ENCODE measurements at places on chromosomes 6 and 20.

GRCh38 chr20:17654649-17655285 is 27.3 kb downstream of the RRBP1 start:
- DNase-seq: peak; percentile 68

- DNase-seq: no peak
Observed at GRCh38 chr6:112980676-112981075, 633.5 kb downstream of the RFPL4B start.

DNA sequence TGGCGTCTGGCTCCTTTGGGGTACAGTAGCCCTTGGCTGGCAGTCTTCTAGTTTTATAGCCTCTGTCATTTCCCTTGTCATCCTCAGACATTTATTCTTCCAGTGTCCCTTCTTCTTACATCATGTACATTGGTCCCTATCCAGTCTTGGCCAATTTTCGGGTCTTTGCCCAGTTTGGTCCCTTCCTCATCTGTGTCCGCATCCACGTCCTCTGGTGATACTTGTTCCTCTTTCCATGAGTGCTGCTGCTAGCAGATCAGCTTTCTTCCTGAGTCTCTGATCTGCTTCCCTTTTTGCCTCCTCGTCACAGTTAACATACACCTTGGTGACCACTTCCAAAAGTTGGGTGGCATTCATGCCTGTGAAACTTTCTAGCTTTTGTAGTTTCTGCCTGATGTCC is 86.2 kb upstream of the GPR6 start:
- no peak for DNase-seq

- no peak for DNase-seq
Observed at GRCh38 chr6:144335914-144336313, 50.8 kb downstream of the UTRN start.

- DNase-seq: no peak
Observed at GRCh38 chr6:79101164-79101563, 23.1 kb upstream of the PHIP start.

- DNase-seq: no peak
Observed at GRCh38 chr6:133300896-133301295, 59.7 kb downstream of the EYA4 start.

DNA sequence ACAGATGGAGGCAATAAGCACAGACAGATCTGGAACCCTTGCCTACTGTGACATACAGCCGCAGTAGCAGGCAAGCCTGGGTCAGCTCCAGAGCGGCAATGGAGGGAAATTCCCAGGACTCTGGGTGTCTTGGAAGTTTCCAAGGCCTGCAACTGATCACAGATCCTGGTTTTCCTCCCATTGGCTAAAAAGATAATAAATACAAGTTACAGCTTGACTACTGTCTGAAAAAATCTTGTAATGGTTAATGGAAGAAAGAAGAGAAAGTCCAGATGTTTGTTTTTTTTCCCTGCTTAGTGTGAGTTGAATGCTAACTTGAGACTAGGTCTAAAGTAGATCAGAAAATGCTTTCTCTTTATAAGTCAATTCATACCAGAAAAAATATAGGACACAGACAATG is 307.6 kb downstream of the ALDH8A1 start:
- DNase-seq: peak; percentile 53

GRCh38 chr6:13229205-13230085 is 98.9 kb downstream of the TBC1D7 start:
- peak; percentile 43 for DNase-seq

DNA sequence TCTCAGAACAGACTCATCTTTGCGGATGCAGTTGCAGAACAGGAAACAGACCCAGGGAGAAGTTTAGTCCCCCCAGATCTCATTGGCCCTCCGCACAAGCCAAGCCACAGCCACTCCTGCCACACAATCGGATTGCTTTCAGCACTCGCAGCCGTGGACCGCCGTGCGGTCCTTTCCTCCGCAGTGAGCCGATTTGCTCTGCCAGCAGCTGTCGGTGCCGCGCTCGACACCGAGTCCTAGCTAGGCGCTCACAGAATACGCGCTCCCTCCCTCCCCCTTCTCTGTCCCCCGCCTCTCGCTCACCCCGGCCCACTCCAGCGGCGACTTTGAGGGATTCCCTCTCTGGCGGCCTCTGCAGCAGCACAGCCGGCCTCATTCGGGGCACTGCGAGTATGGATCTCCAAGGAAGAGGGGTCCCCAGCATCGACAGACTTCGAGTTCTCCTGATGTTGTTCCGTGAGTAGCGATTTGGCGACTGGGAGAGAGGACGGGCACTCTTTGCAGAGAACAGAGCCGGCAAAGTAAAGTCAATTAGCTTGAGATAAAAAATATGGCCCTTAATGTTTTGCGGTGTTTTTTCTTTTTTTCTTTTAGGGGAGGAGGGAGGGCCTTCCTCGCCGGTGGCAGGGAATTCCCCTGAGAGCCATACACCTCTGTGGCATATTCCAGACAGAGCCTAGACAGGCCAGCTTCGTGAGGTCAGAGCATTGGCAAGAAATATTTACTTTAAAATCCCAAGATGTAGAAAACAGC is at the start of gene LAMP5:
Gene LAMP5 (plus strand): TSS at position 130 of the 753 bp plus-strand sequence. CDS start 263 bp downstream, at position 393.
- DNase-seq: peak; percentile 36

DNA sequence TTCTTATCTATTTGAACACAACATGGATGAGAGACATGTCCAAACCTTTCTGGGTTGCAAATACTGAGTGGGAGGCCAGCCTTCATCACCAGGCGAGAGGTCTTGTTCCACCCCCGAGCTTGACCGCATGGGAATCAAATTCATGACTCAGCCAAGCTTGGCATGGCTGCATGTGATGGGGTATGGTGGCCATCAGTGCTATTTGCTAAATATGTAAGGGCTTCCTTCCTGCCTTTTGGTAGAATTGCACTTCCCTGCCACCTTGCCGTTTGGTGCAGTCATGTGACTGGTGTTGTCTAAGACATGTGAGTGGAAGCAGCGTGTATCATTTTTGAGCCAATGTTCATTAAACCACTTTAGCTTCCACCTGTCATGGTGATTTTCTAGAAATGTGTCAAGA is 508.9 kb upstream of the SULF2 start:
- peak; percentile 39 for DNase-seq

DNA sequence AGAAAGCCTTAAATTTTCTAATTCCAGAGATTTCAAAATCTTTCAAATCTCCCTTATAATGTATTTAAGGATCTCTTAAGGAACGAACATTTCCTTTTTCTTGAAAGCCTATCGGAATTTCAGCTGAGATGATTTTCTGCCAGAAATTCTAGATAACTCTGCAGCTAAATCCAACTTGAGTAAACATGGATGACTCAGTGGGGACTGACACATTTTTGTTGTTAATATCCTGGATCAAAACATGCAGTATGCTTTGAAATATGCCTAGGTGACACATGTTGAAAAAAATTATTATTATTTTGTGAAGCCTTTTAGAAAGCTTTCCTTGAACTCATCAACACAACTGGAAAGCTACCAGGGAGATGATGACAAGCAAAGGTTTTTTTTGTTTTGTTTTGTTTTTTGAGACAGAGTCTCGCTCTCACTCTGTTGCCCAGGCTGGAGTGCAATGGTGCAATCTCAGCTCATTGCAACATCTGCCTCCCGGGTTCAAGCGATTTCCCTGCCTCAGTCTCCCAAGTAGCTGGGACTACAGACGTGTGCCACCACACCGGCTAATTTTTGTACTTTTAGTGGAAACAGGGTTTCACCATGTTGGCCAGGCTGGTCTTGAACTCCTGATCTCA is 140.1 kb upstream of the SNX9 start:
- peak; percentile 11 for DNase-seq

DNA sequence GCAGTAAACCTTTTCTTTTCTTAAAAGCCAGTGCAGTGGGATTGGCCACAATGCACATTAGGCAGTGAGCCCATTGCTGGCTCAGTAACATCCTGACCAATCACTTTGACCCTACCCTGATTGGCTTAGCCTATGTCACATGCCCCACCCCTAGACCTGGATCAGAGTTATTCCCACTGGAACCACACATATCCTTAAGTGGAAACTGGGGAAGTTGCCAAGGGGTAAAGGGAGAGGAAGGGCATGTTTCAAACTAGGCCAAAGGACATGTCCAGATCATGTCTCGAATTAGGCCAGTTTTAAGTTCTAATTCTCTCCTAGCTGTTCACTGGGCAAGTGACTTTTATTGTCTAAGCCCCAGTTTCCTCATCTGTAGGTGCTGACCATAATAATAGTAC is 69.3 kb downstream of the LY86 start:
- no peak for DNase-seq

- peak; percentile 91 for DNase-seq
Observed at GRCh38 chr20:53957451-53958172, 112.8 kb downstream of the BCAS1 start.

DNA sequence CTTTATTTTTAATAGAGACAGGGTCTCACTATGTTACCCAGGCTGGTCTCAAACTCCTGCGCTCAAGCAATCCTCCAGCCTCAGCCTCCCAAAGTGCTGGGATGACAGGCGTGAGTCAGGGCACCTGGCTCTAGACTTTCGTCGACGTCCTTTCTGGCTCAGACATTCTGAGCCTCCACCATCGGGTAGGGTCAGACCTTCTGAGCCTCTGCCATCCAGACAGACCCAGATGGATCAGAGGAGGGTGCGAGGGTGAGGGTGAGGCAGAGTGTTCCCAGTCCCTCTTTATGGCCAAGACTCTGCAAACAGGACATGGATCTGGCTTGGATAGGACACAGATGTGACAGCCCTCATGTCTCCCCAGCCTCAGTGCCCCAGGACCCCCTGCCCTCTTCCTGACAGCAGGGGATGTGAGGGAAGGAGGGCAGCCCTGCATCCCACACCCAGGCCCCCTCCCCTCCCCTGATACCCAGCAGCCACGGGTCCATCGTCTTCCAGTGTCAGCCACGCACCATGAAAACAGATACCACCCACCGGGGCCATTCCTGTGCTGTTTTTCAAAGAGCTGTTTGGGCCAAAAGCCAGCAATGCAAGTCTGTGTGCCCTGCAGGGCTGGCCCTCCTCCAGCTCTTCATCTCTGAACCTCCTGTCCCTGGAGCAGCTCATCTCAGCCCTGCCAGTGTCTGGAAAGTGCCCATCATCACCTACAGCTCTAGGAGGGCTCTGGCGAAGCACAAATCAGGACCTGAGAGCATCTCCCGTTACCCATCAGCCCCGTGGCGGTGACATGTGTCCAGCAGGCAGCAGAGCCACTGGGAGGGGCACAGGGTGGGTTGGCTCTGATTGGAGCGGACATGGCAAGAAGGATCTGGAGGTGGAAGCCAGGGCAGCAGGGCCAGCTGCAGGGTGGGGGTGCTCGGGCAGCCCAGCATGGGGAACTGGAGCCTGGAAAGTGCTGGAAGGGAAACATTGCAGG is 208.4 kb downstream of the PREX1 start:
- DNase-seq: no peak

DNA sequence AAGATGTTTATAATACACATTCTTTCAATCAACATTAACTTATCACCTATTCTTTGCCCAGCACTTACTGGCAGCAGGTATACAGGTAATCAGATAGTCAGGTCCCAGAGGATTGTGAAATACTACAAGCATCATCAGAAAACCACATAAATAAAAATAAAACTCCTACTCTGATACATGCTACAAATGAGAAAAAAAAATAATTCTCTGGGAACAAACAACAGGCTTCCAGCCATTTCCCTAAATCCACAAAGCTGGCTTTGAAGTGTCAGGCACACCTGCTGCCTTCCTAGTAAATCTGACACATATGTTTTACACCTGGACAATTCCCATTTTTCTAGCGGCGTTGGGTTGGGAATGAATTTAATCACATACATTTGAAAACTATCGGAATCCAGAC is 384.5 kb upstream of the CDH4 start:
- no peak for DNase-seq

DNA sequence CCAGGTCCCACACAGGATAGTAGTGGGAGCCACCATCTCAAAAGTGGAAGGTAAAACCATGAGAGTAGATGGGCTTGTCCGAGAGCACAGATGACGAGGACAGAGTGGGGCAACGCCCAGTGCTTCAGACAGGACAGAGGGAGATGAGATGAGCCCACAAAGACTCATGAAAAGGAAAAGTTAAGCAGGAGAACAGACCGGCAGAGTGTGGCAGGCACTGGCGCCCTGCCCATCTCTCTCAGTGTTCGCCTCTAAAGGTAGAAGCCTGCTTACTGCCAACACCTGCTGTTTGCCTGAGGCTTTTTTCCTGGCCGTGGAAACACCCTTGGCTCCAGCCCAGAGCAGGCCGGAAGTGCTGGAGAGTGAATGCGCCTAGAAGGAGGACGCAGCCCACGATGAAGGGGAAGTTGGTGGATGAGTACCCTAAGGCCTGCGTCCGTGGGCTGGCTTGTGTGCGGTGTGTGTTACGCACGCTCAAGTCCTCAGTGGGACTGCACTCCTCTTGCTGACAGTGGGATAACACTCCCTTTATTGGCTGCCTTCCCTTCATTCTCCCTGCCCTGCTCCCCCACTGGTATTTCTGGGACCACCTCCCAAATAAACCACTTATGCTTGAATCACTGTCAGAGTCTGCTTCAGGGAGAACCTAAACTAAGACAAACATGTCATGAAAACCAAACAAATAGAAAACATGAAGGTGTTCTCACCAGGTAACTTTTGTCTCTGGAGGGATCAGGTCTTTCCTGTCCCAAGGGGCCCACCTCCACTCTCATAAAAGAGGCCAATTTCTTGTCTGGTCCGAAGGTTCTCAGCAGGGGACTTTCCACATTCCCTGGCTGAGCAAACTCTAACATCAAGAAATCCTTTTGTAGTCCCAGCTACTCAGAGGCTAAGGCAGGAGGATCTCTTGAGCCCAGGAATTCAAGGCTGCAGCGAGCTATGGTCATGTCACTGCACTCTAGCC is 9.1 kb upstream of the FOXP4 start:
- no peak for DNase-seq

GRCh38 chr6:73747289-73747688 is 51.3 kb downstream of the CD109 start:
- DNase-seq: no peak

GRCh38 chr20:41009946-41010345 is 18.7 kb upstream of the TOP1 start:
- DNase-seq: peak; percentile 67

DNA sequence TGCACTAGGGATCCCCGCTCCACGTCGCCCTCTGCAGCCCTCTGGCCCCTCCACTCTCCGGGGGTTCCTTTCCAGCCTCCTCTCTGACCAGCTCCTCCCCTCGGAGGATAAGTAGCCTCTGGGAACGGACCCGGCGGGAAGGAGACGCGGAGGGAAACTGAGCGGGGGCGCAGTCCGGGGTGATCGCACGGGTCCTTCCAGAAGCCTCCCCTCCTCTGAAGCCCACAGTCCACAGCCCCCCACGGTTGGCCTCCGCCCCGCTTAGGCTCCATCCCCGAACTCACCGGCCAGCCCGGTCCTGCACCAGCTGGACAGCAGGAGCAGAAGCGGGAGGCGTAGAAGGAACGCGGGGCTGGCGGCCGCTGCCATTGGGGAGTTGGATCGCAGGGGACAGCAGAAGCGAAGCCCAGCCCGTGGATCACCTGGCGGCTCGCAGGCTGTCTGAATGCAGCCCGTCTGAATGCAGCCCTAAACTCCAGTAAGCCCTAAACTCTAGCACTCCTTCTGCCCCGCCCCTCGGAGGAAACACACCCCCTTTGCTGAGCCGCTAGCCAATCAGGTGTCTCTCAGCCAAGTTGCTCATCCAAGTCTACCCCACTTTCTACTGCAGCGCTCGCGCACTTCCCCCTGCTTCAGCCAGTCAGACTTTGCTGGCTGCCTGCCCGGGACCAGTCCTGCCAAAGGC is at the start of gene RAET1G:
Gene RAET1G (minus strand): TSS at position 480 of the 685 bp plus-strand sequence. CDS start 111 bp downstream, at position 369.
- DNase-seq: peak; percentile 96

GRCh38 chr6:43861212-43861894 is 91.3 kb downstream of the VEGFA start:
- no peak for DNase-seq
